ENCODE measurements at places on chromosomes 3 and 15.

DNA sequence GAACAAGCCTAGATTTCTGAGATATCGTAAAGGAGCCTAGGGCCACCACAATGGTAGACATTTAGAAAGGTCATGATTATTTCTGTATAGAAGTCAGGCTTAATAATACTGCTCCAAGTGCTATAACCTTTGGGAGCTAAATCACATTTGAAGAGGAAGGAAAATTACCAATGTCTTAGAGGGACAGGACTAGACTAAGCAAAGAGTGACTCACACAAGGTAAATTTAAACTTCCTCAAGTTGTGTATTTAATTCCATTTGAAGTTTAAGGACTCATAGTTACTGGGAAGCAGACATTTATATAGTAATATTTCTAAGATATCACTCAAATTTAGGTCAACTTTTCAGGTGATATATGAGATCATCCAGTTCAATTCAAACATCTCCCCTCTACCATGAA lies 227.6 kb upstream of the MME start:
- DNase-seq, result no peak

DNA sequence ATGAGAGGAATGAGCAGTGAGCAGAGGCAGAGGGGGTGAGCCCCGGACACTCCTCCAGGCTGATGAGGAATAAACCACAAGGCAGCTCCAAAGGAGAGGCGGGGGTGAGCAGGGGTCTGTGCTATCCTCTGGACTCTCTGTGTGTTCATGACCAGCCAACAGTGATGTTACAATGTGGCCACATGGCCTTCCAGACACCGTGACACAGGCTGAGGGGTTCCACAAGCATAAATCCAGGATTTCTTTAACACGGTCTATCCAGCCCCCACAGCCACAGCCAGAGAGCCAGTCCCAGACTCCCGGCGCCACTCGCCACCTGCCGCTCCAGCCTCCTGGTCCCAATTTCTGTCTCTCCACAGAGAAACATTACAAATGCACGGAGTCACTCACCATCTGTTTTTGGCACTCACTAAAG lies 24.4 kb downstream of the XXYLT1 start:
- DNase-seq, result no peak

DNA sequence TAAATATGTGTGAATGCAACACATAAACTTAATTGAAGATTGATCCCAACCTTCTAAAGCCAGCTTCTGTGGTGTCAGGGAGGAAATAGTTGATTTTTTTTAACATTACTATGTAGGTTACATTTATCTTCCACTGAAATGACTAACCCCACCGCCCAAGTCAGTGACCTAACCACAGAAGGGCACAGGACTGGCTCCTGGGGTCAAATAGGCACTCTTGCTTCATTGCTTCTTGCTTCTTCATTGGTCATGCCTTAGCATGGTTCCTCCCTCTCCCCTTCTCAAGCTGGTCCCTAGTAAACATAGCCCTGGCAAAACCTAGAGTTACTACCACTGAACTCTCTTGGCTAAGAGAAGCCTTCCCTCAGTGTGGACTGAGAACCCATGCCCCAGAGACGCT lies 12.3 kb downstream of the EIF1B start:
- DNase-seq, result no peak

DNA sequence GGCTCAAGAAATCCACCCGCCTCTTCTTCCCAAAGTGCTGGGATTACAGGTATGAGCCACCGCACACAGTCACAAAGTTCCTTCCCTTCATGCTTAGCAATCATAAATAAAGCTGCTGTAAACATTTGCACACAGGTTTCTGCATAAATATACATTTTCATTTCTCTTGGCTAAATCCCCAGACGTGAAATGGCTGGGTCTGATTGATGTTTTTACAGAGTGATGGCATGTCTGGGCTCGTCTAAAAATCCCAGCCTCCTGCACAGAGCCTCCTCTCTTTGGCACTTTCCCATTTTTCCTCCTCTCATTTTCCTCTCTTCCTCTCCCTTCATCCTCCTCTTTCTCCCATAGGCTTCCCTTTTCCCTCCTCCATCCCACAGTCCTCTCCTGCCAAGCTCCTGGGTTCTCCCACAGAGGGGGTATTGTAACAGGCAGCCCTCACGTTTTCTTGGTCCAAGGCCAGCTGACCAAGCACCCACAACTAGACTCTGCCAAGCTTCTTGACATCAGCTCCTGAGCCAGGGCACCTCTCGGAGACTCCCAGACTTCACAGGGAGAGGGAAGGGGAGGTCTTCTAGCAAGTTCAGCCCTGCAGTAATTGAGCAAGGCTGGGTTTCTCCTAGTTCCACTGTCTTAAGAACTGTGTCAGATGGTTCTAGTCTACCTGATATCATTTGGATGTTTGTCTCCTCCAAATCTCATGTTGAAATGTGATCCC lies 10.5 kb upstream of the PLA2G4E start:
- DNase-seq, result no peak

GRCh38 chr3:35708394-35709271 lies 69.3 kb downstream of the ARPP21 start:
- DNase-seq, result no peak

DNA sequence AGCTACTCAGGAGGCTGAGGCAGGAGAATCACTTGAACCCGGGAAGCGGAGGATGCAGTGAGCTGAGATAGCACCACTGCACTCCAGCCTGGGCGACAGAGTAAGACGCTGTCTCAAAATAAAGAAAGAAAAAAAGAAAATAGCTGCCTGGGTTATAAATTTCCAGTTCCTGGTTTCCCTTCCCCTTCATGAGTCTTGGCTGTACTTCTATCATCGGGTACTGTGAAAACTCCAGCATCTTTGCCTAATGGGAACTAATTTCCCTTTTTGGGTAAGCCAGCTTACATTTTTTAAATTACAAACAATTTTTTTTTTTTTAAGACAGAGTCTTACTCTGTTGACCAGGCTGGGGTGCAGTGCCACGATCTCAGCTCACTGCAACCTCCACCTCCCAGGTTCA lies 15.0 kb downstream of the DENND4A start:
- no peak for DNase-seq

DNA sequence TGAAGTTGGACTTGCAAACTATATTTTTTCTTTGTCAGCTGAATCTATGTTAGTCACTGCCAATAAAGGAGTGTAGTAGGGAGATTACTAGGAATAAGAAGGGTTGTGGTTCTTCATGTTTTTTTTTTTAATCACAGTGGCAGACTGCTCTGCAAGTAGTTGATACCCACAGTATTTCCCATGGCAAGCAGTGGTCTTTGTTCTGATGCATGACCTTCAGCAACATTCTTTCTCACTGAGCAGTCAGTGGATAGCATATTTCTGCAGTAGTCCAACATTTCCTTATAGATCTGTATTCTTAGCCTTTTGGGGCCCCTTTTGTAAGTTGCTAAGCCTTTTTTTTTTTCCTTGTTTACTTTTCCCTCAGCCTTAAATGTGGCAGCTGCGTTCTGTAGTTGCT lies 151.1 kb downstream of the DOCK3 start:
- DNase-seq, result no peak

GRCh38 chr3:171777596-171777995 lies 32.7 kb downstream of the PLD1 start:
- DNase-seq, result no peak

All from NCI-H748 treated with DMSO at 0.1 percent for 48 hours (cell line).